ENCODE measurements at places on chromosomes 5 and 9.

DNA sequence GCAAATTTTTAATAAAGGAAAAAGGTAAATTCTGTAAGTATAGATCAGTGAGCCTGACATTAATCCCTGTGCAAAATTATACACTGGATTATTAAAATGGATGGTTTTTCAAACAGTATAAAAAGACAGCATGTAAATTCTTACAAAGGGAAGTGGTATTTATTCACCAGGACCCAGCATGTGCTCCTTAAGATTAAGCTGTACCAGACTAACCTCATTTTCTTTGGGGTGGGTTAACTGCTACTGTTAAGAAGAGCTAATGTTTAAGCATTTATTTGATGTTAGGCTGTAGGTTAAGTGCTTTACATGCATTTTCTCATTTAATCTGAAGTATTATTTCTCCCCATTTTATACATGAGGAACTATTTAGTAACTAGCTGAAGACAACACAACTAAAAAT is 60.3 kb upstream of the RFX3 start:
- DNase-seq: peak; percentile 80

GRCh38 chr5:170619869-170620268 is 116.0 kb downstream of the KCNIP1 start:
- DNase-seq: no peak

DNA sequence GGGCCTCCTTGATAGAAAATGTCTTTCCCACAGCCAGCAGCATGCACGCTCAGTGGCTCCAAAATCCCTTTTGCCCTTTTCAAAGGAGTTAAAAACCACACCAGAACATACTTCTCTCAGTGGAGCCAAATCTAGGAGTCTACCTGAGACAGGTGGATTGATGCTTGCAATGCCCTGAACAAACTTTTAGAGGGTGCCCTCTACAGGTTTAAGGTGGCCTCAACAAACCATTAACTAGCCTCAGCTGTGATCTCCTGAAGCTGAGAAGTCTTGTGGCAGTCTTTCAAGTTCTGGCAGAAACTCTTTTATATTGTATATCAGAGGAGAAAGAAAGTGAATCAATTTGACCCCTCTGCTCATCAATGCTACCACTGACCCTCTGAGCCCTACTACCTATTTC is 125.4 kb downstream of the MED27 start:
- DNase-seq: no peak

GRCh38 chr5:58224221-58224620 is 235.7 kb downstream of the PLK2 start:
- DNase-seq: no peak

DNA sequence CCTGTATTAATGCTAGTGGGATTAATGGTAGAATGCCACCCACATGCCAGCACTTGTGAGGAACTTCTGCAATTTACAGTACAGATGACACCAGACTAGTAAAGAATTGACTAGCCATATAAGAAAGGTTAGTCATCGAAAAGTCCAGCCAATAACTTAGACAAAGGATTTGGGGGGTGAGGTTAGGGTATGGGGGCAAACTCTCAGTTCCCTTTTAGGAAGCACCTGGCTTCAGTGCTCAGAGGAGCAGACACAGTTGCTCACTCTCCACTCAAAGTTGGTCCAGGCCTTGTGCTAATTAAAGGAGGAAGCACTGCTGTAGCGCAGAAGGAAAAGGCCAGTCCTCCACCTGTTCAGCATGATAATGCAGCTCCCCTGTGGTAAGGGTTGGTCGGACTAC is 25.2 kb downstream of the TGFBR1 start:
- DNase-seq: peak; percentile 95

Data from common myeloid progenitor, CD34-positive (primary cell).